ENCODE measurements at places on chromosomes 16 and 17.
A peak's percentile ranks its signal among the peaks of the same experiment; 100 is the strongest.

- no peak for DNase-seq
Measured at GRCh38 chr17:61128661-61129115, 271.0 kb upstream of the TBX2 start.

DNA sequence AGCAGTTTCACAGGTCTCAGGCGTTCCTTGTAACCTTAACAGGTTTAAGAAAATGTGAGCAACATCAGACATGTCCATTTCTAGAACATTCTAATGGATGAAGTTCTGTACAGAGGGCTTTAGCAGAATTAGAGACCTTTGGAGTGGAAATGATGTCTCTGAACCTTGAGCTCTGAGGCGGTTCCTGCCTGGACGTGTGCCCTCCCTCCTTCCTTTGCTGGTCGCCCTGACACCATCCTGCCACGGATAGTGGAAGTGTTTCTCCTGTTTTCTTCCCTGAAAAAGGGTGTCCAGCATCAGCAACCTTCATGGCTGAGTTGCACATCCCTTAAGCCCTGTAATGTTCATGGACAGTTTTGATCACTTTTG lies 11.1 kb downstream of the SPATA33 start:
- no peak for DNase-seq

DNA sequence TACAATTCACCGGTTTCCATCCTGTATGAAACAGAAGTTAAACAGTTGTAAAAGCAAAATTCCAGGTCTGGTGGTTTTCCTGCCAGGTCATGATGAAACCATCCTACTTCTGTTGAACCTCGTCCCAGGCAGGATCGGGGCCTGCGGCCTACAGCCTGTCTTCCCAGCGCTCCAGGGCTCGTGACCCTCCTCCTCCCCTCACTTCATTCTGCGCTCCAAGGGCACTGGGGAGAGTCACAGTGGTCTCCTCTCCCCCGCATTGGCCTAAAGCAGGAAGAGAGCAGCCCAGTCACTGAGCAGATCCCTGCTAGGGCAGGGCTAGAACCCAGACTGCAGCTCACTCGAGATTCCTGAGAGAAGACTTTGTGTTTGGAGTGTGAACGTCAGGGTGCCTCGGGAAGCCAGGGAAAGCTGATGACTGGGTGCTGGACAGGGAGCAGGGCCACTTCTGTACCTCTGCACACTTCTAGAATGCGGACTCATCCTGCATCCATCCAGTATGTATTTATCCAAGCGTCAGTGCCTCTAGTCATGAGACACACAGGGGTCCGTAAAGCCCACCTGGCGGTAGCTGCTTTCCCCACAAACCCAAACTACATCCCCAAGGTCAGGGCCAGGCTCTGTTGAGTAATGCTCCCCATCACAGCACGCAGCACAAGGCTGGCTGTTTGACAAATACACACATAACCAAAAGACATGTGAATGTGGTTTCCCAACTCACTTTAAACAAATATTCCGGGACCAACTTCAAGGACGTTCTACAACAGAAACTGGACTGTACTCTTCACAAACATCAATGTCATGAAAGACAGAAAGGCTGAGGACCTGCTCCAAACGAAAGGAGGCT lies 1.7 kb upstream of the ITGAE start:
- peak; percentile 86 for DNase-seq

DNA sequence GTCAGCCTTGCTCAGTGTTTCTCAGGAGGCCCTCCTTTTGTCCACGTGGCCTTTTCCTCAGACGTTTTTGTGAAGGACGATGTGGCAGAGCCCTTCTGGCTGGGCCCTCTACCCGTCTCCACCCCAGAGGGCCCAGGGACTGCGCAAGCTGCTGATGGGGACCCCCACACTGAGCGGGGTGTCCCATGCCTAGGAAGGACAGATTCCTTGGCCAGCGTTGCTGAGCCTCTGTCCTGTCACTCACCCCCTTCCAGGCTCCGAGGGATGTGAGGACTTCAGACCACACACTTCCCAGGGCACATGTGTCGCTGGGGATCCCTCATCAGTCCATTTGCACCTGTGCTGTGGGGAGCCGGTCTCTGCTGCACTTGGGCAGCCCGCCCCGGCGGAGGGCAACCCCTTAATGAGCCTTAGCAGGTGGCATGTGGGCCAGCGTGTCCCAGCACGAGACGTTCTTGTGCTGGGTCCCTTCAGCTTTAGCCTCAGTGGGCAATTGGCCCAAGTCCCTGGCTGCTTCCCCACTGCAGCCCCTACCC lies 48.3 kb downstream of the NT5M start:
- no peak for DNase-seq

DNA sequence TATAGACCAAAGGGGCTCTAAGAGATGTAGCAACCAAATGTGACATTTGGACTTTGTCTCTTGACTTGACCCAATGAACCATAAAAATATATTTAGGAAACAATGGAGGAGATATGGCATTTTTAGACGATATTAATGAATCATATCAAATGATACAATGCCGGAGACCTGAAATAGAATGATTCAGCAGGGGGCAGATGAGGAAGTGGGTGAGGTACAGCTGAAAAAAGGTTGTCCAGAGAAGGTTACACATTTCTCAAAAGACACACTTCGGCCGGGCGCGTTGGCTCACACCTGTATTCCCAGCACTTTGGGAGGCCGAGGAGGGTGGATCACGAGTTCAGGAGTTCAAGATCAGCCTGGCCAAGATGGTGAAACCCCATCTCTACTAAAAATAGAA lies 16.5 kb upstream of the SNN start:
- no peak for DNase-seq

- DNase-seq: no peak
Measured at GRCh38 chr17:79933863-79934652, 94.8 kb upstream of the CBX4 start.

DNA sequence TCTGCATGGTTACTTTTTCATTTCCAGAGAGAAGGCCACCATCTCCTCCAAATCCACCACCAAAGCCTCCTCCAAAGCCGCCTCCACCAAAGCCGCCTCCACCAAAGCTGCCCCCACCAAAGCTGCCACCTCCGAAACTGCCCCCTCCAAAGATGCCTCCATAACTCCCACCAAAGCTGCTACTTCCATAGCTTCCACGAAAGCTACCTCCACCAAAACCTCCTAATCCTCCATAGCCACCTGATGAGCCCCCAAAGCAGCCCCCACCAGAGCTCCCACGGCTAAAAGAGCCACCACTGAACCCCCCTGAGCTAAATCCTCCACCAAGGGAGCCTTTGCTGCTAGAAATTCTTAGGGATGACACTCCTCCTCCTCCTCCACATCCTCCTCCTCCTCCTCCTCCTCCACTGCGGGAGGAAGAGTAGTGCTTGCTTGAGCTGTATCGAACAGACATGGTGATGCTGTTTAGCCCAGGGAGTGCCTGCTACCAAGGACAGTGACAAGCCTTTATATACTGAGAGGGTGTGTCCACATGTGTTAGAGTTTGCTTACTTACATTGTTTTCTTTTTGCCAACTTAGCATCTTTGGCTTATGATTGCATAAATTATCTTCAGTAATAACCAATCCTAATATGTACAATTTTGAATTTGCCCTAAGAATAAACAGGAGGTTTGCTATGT lies at the start of gene KRT10:
Gene KRT10, minus strand, starts transcription at position 483 of the 681 bp plus-strand sequence. Its CDS starts 29 bp downstream, at position 454.
- DNase-seq: no peak

GRCh38 chr17:37824534-37825485 lies 80.0 kb upstream of the HNF1B start:
- DNase-seq: peak; percentile 97

DNA sequence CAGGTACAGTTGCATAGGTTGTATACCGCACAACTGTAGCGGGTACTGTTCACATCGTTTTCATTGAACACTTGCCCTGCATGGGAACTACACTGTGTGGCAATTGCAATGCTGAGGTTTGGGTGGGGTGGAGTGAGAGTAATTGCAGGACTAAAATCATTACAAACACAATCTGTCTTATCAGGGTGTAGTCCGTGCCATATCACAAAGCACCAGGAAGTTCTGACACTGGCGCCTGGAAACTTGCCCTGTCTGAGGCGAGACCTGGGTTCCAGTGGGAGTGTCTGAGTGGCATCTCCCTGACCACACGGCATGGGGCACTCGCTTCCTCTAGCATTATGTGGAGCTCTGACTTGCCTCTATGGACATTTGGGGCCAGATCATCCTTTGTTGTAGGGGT lies 153.4 kb downstream of the RGS9 start:
- peak; percentile 36 for DNase-seq

DNA sequence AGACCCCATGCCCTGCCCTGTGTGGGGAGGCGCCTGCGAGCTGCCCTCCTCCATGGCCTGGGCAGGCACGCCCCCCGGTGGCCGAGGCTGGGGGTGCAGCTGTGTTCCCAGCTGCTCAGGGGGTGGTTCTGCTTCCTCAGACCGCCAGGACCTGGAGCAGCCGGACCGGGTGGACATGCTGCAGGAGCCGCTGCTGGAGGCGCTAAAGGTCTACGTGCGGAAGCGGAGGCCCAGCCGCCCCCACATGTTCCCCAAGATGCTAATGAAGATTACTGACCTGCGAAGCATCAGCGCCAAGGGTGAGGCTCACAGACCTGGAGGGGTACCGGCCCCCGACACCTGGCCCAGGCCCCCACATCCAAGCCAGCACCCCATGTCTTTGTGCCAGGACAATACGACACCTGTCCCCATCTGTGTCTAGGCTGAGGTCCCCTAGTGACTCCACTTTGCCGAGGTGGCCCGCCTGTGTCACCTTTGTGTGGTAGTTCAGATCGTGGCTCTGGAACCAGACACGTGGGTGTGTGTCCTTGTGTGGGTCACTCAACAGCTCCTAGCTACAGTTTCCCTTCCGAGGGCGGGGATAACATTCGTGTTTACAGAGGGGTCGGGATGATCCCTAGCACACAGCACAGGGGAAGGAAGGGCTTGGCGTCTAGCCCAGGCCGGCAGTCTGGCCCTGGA lies 9.3 kb downstream of the GJD3 start:
- DNase-seq: peak; percentile 95

DNA sequence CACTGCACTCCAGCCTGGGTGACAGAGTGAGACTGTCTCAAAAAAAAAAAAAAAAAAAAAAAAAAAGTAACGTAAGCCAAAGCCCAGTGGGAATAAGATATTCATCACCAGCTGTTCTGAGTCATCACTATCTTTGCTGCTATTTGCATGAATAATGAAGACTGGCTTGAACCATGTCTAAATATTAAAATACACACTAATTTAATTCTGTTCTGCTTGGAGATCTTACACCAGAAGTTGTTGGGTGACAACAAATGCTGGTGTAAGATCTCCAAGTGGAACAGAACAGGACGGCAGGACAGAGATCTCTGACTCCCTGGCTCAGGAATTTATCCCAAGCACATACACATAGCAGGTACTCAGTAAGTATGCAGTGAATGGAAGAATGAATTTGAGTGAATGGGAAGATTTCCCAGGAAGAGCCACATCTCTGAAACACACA lies 19.6 kb downstream of the DNAH17 start:
- DNase-seq: no peak

DNA sequence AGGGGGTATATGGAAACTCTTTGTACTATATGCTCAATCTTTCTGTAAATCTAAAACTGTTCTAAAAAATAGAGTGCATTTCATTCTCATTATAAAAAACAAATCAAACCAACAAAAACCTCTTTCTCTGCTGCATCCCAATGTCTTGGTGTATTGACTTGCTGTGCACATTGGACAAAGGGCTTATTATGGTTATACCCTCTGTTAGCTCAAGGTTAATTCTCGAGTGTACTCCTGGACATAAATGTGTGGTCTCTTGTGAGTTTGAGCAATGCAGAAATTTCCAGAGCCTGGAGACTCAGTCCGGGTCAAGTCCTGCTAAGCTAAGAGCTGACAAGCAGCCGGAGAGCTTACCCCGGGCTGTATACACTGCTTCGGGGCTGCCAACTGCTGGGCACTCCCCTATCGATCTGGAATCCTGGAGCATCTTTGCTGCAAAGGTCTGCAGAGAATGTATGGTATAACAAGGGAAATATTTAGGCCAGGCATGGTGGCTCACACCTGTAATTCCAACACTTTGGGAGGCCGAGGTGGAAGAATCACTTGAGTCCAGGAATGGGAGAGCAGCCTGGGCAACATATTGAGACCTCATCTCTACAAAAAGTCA lies 66.2 kb upstream of the BRD7 start:
- DNase-seq: peak; percentile 29

DNA sequence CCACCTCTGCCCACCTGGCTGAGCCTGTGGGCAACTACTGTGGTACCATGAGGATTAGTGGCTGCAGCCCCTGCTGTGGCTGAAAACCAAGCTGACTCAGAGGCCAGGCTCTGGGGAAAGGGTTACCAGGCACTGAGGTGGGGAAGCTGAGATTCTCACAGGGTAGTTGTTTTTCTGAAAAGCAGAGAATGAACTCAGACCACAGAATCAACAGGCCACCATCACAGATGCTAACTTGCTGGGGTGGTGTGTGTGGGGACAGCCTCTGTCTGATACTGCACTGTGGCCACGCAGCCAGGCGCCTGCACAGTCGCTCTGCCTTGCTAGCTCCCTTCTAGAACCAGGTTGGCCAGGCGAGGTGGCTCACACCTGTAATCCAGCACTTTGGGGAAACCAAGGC lies 28.8 kb downstream of the NPLOC4 start:
- no peak for DNase-seq

GRCh38 chr16:66603537-66604375 lies 748 bp upstream of the CMTM3 start:
- DNase-seq: no peak

GRCh38 chr16:48497932-48498768 lies 111.8 kb downstream of the N4BP1 start:
- no peak for DNase-seq

DNA sequence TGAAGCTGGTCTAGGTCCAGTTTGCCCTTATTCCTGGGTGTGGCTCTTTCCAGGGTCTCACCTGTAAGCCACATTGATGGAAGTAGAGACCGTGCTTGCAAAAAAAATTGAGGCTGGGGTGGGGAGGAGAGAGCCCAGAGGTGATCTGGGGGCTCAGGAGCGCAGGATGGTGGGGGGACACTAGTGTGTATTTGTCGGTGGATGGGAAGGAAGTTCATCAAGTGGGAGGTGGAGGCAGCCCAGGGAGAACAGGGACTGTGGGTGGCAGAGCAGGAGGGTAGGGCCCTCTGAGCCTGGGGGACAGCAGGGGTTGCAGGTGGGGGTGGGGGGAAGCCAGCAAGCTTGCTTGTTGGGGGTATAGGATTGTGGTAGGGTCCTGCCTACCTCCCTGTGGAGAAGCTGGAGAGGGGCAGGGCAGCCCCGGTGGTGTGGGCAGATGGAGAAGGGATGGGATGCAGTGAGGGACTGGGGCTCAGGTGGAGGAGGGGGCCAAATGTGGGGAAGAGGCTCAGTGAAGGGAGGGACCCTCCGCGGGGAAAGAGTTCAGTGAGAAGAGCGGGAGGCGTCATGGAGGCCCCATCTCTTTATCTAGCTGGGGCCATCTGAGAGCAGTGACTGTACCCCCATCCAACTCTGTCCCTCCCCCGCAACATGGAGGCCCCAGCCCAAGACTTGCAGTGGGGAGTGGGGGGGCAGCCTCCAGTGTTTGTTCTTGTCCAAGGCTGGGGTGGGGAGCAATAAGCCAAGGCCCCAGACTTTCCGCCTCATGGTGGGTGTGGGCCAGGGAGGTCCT lies 17.2 kb upstream of the TMEM92 start:
- DNase-seq: no peak

DNA sequence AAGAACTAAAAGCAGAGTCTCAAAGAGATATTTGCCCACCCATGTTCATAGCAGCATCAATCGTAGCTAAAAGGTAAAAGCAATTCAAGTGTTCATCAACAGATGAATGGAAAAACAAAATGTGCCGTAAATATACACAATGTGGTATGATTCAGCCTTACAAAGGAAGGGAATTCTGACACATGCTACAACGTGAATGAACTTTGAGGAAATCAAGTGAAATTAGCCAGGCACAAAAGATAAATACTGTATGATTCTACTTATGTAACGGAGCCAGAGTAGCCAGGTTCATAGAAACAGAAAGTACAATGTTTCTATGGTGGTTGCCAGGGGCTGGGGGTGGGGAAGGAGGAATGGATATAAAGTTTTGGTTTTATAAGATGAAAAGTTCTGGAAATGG lies 57.8 kb upstream of the IL34 start:
- DNase-seq: no peak

All from islet precursor cell (in vitro differentiated cells).